CMK (cell line): ENCODE measurements at places on chromosomes 1 and 21.

DNA sequence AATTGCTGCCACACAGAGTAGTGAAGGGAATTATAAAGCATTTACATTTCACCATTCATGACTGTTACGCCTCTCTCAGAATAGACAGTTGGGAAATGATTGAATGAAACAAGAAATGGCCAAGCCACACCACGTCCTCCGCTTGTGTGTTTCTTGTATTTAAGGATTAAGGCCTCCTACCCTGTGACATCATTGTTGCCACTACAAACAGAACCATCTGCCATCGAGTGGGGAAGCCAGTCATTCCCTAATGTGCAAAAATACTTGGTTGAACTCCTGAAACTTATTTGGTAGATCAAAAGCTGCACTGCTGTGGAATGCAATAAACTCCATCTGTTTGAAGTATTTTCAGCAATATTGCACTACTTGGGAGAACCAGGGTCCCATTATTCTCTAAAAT, 99.0 kb upstream of the C1orf105 start:
- no peak for DNase-seq

DNA sequence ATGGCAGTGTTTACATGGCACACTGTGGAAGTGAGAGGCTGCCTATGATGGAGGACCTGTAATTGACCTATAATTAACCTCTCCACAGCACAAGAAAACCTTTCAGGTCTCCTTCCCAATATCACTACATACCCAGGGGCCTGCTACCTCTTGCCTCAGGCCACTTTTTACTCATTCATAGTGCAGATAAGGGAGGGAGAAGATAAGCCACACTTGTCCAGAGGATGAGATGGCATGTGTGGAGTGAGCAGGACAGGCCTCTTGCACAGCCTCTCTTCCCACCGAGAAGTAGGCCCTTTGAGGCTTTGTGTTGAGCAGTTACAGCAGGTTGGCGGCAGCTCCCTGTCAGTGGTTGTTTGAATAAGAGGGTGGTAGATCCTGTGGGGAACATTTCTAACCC, 31.1 kb upstream of the IKBKE start:
- DNase-seq: no peak

- DNase-seq: no peak
Observed at GRCh38 chr21:28156590-28156989, 836.1 kb downstream of the LTN1 start.

GRCh38 chr1:36753451-36753850, 270.7 kb upstream of the CSF3R start:
- no peak for DNase-seq

GRCh38 chr1:207518608-207519236, 22.8 kb downstream of the CR1 start:
- DNase-seq: no peak

DNA sequence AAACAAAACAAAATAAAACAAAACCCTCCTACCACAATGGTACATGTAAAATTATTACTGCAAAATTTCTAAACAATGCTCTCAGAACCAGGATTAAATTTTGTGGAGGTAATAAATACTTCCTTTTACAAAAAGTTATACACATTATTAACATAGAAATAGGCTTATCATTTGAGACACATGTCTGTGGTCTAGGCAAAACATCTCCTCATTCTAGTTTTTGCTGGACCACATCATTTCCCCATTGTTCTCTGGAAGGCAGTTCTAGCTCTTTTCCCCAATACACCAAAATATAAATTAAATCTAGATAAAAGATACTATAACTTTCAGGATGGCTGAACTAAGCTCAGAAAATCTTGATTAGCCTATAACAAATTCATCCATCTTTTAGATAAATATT, 18.4 kb downstream of the EXTL2 start:
- no peak for DNase-seq

- no peak for DNase-seq
Observed at GRCh38 chr21:45087022-45087823, 12.8 kb downstream of the ADARB1 start.

DNA sequence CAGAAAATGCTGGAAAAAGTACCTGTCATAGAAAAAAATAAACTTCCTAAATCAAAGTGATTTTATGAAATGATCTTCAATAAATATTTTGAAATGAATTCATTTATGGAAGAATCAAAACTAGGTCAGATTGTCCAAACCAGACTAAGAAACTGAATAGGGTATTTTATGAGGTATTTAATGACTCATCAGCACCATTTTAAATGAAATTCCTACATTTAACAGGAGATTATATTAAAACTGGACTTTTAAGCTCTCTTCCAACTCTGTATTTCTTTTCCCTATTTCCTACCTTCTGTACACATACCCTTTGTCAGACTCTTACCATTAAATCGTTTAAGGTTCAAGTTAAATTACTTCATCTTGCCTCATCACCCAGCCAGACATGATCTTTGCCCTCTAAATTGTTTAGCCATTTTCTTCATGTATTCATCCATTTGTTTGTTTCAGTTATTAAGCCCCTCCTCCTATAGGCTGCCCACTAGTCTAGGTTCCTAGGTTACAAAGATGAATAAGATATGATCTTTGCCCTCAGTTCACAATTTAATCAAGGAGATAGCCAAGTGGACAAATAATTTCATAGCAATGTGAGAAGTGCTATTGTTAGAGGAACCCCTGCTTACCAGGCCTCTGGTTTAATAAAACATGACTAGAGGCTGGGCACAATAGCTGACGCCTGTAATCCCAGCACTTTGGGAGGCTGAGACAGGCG, 25.0 kb downstream of the TATDN3 start:
- no peak for DNase-seq

- DNase-seq: no peak
Observed at GRCh38 chr1:97350241-97350640, 570.6 kb downstream of the DPYD start.

DNA sequence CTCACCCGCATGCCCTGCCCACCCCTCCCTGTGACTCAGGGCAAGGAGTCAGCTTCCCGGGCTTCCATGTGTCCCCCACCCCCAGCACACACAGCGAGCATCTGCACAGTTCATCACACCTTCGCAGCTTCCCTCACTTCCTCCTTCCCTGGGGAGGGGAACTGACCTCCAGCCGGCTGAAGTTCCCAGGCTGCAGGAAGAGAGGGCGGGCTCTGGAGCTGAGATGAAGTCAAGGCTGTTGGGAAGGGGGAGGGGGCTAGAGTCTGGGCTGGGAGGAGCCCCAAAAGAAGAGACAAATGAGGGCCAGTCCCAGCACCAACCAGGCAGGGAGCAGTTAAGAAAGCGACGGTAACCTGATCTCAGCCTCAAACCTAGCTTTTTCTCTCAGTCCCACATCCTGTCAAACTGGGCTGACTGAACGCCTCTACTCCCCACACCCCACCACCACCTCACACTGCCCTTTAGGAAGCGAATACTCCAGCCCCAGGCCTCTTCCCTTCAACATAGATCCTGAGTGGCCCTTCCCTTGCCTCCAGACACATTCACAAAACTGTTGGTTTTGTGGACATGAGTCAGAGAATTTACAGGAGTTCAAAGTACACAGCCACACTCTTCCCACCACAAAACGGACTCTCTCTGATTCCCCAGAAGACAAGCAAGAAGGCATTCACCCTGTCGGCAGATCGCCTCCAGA, 1.8 kb downstream of the RHOC start:
- peak; percentile 94 for DNase-seq

- no peak for DNase-seq
Observed at GRCh38 chr1:212595787-212596714, 12.5 kb upstream of the ATF3 start.

GRCh38 chr1:29674627-29675326, 438.5 kb downstream of the PTPRU start:
- DNase-seq: no peak

DNA sequence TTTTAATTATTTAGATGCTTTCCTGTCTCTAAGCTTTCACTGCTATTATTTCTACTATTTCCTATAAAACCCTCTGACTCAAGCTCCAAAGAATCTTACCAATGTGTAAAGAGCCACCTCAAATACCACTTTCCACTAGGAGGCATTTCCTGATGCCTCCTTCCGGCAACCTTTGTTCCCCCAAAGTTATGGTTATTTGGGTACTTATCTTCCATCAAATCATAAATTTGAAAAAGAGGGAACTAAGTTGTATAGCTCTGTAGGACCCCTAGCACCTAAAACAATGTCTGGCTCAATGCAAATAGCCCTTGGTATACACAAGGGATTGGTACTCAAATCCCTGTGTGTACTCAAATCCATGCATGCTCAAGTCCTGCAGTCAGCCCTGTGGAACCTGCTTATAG, 79.6 kb downstream of the NME7 start:
- DNase-seq: no peak

- DNase-seq: no peak
Observed at GRCh38 chr1:203181586-203182386, 4.7 kb downstream of the CHI3L1 start.

- DNase-seq: no peak
Observed at GRCh38 chr1:113999233-113999632, 20.0 kb downstream of the OLFML3 start.

DNA sequence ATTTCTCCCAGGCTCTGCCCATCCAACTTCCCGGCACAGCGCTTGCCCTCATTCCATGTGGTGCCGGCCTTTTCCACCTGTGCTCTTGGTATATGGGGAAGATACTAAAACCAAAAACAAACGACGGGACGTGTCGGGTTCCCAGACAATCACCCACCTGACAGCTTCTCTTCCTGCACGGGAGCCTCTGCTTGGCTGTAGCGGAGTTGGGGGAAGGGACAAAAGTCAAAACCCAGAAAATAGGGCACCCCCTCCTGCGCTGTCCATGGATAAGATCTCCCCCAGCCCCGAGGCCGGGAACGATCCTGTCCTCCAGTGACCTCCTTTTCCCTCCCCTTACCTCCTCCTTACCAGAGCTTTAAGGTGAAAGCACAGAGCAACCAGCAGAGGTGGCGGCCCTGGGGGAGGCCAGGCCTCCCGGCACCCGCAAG, 640 bp downstream of the JTB start:
- DNase-seq: no peak

DNA sequence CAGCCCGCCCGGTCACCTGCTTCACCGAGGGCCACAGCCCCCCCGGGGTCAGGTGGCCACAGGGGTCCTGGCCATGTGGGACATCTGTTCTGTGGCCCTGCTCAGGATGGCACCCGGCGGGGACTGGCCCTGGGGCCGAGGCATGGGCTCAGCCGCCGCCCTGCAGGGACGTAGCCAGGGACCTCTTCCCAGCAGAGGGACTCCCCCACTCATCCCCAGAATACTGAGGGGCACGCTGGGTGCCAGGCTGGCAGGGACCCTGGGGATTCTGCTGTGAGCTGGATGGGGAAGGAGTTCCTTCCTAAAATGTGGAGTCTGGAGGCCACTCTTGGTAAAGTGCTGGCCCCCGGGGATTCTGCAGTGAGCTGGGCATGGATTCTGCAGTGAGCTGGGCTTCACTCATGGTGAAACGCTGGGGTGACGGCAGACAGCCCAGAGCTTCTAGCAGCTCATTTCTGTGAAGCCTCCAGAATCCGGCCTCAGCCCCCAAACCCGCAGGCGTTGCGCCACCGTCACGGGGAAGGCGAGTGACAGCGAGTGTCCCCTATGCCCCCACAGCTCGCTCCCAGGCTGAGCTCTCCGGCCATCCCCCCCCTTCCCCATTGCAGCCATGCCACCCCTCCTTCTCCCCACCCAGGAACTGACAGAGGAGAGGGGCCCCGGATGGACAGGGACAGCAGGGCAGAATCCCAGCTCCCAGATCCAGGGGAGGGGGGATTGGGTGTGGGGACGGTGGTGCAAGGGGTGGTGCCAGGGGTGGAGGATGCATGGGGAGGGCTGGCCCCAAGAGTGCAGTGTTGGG, 1.4 kb downstream of the ITGB2 start:
- no peak for DNase-seq

DNA sequence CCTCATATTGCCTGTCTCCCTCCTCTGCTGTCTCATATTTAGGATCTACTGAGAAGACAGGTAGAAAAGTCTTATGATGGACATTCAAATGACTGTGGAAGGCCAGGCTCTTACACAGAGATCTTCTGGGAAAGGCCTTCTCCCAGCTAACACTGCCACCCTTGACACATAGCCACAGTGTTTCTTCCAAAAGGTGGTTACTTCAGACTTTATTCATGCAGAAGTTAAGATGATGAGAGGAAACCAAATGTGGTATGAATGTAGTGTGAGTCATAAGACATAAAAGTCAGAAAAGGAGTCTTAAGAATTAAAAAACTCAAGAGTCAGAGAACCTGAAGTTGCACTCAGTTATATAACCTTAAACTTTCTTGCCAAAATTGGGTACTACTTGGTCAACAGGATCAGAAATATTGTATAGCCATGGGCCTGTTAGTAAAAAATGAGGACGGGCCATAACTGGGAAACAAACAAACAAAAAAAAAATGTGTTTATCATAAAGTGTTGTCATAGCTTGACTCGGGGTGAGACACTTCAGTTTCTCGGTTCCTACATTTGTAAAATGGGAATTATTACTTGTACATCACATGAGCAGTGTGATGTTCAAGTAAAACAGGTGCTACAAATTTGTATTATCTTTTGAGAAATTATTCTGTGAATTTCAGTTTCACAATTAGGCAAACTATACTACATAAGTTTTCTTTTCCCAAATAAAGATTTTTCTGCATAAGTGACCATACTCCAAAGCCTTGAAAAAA, 1.2 kb upstream of the DENND1B start:
- no peak for DNase-seq

DNA sequence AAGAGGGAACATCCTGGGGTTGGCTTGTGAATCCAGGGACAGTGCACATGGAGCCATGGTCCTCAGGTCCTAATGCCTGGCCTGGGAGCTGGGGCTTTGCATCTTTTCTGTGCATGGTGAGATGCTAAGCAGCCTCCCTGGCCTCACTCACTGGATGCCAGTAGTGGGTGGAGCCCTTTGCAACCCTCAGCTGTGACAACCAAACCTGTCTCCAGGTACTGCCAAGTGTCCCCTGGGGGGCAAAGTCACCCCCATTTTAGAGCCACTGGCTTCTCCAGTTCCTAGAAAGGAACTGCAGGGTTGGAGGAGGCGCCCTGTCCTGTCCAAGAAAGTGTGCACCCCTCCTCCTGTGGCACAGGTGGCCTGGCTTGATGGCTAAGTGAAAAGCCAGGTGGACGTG, 44.6 kb upstream of the GRIK3 start:
- DNase-seq: no peak

DNA sequence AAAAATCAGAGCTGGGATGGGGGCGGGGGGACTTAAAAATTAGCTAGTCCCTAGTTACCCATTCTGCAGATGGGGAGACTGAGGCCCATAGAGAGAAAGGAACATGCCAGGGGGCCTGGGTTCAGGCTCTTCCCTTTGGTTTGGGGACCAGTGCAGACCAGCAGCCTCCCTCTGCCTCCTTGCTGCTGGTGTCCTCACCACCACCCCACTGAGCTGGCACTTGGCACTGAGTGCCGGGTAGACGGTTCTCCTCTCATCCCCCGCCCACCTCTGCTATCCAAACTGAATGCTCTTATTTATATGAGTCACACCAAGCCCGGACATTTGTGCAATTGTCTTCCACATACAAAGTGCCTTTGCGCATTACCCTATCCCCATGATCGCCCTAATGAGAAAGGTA, 39.2 kb downstream of the CAMK2N1 start:
- DNase-seq: no peak

DNA sequence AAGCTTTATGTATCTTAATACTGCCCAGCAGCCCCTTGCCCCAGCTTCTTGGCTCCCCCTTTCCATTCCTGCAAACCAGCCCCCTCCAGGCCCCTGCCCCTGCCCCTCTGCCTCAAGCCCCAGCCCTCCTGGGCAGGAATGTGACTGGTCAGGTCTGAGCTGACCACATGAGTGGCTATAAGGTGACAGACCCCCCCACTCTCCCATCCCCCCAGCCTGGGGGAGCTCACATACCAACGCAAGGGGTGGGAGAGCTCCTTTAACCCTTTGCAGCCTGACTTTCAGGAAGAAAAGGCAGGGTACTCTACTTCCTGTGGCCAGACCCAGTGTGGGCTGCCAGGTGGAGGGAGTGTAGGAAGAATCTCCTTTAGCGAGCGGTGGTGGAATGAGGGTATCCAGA, 33.2 kb downstream of the AHDC1 start:
- DNase-seq: no peak

GRCh38 chr21:42486531-42486930, 9.5 kb downstream of the RSPH1 start:
- DNase-seq: no peak
